ENCODE measurements at places on chromosomes 4 and X.

DNA sequence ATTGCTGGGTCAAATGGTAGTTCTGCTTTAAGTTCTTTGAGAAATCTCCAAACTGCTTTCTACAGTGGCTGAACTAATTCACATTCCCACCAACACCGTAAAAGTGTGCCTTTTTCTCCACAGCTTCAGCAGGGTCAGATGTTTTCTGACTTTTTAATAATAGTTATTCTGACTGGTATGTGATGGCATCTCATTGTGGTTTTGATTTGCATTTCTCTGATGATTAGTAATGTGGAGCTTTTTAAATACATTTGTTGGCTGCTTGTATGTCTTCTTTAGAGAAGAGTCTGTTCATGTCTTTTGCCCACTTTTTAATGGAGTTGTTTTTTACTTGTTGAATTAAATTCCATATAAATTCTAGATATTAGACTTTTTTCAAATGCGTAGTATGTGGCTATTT is 257.5 kb upstream of the ANKRD50 start:
- DNase-seq = no peak

GRCh38 chr4:37721995-37722638 is 35.9 kb upstream of the RELL1 start:
- no peak for DNase-seq

- DNase-seq = peak; percentile 5
These were observed 839 bp downstream of the STK26 start for GRCh38 chrX:132023896-132024386.

- DNase-seq = no peak
These were observed 35.6 kb downstream of the INTS6L start for GRCh38 chrX:135556055-135556454.

- no peak for DNase-seq
These were observed 39.6 kb downstream of the FGFBP1 start for GRCh38 chr4:15898902-15899301.

DNA sequence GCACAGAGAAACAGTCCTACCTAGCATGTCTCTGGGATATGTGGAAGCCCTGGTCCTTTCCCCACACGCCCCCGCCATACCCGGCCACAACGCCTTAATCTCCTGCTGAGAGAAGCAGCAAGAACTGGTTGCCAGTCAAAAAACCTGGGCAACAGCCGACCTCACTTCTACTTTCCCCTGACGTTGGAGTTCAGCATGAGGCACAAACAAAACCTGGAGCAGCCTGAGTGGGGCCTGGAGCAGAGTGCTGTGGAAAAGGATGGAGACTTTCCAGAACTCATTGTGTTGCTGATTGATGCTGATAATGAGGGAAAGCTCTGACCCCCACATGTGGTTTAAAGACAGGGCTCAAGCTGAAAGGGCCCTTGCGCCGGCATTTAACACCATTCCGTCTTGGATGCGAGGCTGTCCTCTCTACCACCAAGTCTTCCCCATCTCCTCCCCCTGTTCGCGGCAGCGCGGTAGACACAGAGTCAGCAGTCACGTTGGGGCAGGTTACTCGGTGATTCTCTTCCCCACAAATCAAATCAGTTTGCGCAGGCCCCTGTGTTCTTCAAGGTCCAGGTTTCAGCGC is 666 bp downstream of the CCDC158 start:
- DNase-seq = no peak
